Stimulated activated CD4-positive, alpha-beta T cell treated with anti-CD3 and anti-CD28 coated beads, Interleukin-2, amount 100 ng/mL, for 4 hours (primary cell): ENCODE measurements at places on chromosomes 3 and 15.

GRCh38 chr3:164620956-164621355 is 457.3 kb downstream of the SI start:
- no peak for DNase-seq

- DNase-seq = no peak
These were observed 367.9 kb upstream of the PROK2 start for GRCh38 chr3:72152551-72153476.

- no peak for DNase-seq
These were observed 65.4 kb downstream of the TFRC start for GRCh38 chr3:196016485-196016884.

GRCh38 chr3:111928613-111929012 is 50.2 kb upstream of the ABHD10 start:
- no peak for DNase-seq

GRCh38 chr15:43774062-43774461 is 2.7 kb downstream of the ELL3 start:
- no peak for DNase-seq

DNA sequence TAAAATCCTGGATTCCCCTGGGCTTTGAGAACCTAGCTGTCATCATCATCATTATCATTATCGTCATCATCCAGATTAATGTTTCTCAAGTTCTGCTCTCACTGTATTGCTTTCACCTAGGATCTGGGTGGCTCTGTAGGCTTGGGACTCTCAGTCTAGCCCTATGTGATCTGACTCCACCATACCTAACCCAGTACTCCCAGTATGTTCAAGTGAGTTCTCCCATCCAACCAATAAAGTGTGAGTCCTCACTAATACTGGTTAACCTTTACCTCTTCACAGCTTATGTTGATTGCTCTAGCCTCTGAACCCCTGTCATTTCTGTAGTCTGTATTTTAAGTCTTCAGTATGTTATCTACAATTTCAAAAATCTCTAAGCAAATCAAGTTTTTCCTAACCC is 102.3 kb downstream of the NECTIN3 start:
- DNase-seq = no peak

DNA sequence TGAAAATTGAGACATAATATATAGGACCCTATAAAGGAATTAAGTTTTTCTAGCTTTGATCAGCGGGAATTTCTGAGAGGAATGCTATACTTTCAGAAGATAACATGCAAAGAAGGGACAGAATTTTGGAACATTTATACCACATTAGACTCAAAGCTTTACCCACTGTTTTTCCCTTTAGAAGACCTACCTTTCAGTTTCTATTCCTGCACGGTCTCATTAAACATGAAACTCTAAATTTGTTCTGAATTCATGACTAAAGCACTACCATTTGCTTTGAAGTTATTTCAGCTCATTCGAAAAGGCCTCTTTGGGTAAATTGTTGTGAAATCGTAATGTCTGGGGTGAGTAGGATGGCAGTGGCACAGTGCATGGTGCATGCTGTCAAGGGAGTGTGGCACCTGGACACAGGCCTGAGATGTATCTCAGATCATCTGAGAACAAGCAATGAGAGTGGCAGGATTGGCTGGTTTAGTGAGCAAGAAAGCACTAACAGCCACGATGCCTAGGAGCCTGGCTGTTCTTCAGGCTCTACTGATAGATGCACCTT is 42.5 kb downstream of the CHCHD4 start:
- no peak for DNase-seq

- DNase-seq = no peak
These were observed 79.8 kb downstream of the MEF2A start for GRCh38 chr15:99645543-99645935.

GRCh38 chr3:181230258-181230657 is 240.7 kb upstream of the DNAJC19 start:
- DNase-seq = no peak

GRCh38 chr3:197028728-197029510 is 698 bp downstream of the MELTF start:
- DNase-seq = no peak

- DNase-seq = no peak
These were observed 13.9 kb upstream of the C15orf61 start for GRCh38 chr15:67506775-67507747.

DNA sequence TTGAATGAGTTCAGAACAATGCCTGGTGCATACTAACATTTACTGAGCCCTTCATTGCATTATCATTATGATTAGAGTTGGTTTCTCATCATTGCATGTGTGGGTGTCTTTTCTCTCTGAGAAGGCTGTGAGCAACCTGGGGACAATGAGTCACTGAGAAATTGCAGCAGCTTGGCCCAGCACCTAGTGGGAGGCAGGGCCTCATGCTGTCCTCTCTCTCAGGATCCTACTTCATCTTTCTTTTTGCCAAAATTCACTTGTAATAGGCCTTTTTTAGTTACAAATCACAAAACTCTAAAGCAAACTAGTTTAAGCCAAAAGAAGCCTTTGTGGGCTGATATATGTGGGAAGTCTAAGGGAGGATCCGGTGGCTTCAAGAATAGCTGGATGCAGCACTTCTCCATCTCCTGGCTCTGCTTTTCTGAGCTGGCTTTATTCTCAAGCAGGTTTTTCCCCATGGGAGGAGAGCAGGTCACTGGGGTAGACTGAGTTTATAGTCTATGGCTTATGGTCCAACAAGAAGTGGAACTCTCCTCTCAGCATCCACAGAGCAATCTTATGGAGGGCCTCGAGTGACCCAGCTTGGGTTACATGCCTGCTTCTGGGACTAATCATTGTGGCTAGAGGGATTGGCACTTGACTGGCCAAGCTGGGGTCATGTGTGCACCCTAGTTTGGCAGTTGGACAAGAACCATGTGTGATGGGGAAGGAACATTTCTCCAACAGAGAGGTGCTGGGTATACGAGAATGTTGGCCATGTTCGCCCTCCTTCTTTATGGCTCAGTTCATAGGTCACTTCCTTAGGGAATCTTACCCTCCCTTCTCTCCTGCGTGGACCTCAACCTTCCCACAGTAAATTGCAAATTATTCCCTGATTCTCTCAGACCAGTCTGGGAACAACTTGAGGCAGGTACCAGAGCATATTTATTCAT is 8.7 kb upstream of the CAMK1 start:
- DNase-seq = peak; percentile 63

DNA sequence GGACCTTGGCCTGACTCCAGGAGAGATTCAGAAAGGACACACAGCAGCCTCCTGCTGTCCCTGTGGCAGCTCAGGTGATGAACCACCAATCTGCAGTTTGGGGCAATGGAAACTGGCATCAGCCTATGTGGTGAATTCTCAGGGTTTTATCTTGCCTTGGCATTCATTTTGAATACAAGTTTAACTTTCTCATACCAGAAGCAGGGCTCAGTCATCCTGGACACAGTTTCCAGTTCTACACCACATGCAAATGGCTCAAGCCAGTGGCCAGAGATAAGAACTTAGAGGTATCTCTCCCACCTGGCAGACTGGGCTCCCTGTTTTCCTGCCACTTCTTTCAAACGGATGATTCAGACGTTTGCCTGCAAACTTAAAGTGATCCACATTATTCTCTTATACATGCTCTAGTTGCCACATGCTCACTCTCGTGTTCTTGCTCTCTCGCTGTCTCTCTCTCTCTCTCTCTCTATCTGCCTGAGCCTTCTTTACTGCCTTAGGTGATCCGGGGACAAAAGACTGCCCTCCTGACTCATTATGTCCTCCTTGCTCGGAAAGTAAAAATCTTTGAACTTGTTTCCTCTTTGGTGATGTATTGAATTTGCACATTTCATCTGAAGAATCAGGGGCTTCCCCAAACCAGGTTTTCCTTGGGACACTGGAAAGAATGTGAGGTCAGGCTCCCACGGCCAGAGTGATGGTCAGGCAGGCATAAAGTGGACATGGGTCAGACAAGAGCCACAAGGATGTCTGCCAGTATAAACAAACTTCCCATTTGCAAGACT is 99.6 kb upstream of the STT3B start:
- DNase-seq = no peak

- no peak for DNase-seq
These were observed 31.7 kb upstream of the SYNM start for GRCh38 chr15:99073008-99073717.

DNA sequence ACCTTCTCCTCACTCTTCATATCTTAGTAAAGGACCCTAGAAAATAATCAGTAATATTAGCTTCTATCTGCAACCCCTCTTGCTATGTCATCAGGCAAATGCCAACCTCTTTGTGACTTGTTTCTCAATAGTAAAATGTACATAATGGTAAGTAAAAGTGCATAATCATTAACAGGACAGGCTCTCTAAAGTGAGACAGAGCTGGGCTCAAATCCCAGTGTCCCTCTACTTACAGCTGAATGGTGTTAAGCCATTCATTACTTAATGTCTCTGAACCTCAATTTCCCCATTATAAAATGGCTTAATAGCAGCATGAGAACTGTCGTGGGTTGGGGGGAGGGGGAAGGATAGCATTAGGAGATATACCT is 62.6 kb upstream of the ATP11B start:
- no peak for DNase-seq

GRCh38 chr3:12624056-12624455 is 39.9 kb downstream of the RAF1 start:
- DNase-seq = no peak

GRCh38 chr3:7393944-7394605 is 533.2 kb downstream of the GRM7 start:
- DNase-seq = no peak

DNA sequence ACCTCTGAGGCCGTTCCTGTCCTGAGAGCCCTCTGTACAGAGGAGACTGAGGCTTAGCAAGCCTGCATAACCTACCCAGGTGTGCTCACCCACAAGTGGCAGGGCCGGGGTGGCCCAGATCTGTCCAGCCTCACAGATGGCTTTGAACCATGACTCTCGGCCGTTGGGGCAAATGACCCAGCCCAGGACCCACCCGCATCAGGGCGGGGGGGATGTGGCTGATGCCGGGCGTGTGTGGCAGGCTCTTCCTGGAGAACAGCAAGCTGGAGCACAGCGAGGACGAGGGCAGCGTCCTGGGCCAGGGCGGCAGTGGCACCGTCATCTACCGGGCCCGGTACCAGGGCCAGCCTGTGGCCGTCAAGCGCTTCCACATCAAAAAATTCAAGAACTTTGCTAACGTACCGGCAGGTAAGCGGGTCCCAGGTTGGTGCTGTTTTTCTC is 133.5 kb downstream of the LRRK1 start:
- DNase-seq = no peak
